ENCODE measurements at places on chromosomes 5 and 9.

DNA sequence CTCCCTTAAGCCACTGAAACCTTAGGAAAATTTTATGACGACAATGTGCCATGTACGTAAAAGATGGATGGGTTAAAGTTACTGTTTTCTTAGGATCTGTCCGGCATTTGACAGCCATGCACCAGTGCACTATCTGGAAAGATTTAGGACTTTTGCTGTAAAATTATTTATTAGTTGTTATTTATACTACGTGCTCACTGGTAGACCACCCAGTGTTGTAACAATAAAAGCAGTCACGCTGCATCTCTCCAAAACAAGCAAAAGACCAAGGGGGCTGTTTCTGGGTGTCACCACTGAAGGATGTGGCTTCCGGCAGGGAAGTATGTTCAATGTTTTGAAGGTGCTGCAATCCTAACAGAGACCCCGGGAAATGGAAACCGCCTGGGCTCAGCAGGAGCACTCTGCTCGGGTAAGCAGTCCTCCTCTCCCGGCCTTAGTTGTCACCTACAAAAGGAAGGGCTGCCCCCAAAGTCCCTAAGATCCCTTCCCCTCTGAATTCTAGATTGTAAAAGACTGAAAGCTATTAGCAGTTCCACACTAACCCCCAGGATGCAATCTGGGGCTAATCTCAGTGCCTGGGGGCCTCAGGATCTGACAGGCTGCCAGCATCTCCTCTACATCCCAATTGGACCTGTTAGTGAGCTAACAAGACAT is 38.6 kb downstream of the SAXO1 start:
- no peak for DNase-seq

GRCh38 chr9:71783120-71783523 is 14.8 kb upstream of the CEMIP2 start:
- peak; percentile 52 for DNase-seq

GRCh38 chr9:78919701-78920100 is 622.8 kb downstream of the PSAT1 start:
- DNase-seq = no peak

DNA sequence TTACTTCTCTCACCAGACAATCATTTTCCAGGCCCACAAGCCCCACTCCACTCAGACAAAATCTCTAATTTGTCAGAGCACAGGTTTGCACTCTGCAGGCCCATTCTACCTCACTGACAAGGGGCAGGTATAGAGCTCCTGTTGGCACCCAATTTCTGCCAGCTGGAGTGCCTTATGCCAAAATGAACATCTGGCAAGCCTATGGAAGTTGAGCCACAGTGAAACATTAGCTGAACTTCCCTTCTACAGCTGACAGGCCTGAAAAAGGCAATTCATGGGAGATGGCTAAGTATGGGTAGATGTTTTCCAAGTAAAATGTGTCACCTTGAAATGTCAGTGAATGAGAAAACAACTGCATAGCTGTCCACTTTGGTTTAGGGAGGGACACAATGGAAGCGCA is 87.0 kb downstream of the SPOCK1 start:
- no peak for DNase-seq

- DNase-seq = no peak
Observed at GRCh38 chr5:56340196-56340980, 107.3 kb upstream of the ANKRD55 start.

GRCh38 chr9:8877753-8878494 is 1078.3 kb upstream of the DMAC1 start:
- DNase-seq = no peak

DNA sequence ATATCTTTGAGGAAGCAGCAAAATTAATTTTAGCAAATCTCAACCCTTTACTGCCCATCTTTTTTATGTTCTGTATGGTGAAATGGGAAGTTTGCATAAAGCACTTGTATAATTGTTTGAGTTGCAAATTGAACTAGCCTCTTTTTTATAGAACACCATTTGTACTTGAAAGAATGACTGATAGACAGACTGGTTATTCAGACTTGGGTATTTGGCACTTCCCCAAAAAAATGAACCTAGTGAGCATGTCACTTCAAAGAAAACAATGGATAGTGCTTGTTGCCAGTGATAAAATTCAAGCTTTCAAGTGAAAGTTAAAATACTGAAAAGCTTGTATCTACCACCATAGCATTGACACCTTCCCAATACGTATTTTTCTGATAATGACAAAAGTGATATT is 115.8 kb downstream of the ERCC6L2 start:
- DNase-seq = no peak

- no peak for DNase-seq
Observed at GRCh38 chr9:73170185-73170957, 18.7 kb downstream of the ANXA1 start.

DNA sequence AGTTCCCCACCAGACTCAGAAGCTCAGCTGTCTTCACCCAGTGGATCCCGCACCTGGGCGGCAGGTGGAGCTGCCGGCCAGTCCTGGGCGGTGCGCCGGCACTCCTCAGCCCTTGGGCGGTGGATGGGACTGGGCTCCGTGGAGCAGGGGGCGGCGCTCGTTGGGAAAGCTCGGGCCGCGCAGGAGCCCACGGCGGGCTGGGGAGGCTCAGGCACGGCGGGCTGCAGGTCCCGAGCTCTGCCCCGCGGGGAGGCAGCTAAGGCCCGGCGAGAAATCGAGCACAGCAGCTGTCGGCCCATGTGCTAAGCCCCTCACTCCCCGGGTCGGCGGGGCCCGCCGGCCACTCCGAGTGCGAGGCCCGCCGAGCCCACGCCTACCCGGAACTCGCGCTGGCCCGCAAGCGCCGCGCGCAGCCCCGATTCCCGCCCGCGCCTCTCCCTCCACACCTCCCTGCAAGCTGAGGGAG is 560.0 kb downstream of the BRINP1 start:
- DNase-seq = no peak

- no peak for DNase-seq
Observed at GRCh38 chr9:113738893-113739604, 137.1 kb upstream of the ZNF618 start.

DNA sequence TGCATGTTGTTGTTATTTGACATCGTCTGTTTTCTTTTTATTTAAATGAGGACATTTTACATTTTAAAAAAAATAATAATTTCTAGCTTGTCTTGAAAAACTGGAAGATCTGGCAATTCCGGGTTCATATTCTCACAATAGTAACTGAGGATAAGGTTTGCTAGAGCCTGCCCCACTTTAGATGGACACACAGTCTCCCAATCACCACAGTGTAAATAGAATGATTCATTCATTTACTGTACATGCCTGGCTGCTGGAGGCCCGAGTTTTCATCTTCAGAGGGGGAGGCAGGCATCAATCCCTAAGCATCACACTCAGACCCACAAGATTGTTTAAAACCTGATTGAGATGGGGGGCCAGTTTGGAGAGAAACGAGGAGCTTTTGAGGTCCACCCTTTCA is 2039.7 kb upstream of the WWC1 start:
- no peak for DNase-seq

DNA sequence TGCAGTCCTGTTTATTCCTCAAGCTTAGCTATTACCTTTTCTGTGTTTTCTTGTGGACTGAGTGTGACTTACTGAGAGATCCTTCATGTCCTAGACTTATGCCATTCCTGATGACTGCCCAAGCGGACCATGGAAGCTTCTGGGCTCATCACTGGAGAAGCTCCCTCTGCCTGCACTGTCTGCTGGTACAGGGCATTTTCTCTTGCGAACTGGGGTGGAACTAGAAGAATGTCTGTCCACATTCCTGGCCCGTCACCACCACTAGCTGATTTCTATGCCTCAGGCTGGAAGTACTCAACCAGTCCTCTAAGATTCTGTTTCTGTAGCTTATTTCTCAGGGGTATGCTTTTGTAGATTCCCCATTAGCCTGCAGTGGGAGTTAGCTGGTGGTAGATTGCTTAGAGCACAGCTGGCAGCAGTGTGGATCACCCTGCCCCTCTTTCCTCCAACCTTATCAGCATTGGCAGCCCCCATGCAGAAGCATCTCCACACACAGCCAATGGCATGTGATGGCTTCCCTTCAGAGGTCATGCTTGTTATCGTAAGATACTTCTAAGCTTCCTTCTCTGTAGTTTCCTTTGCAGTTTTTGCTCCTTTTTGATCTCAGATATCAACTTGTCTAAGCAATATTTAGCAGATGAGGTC is 12.4 kb downstream of the SLC36A1 start:
- DNase-seq = no peak

DNA sequence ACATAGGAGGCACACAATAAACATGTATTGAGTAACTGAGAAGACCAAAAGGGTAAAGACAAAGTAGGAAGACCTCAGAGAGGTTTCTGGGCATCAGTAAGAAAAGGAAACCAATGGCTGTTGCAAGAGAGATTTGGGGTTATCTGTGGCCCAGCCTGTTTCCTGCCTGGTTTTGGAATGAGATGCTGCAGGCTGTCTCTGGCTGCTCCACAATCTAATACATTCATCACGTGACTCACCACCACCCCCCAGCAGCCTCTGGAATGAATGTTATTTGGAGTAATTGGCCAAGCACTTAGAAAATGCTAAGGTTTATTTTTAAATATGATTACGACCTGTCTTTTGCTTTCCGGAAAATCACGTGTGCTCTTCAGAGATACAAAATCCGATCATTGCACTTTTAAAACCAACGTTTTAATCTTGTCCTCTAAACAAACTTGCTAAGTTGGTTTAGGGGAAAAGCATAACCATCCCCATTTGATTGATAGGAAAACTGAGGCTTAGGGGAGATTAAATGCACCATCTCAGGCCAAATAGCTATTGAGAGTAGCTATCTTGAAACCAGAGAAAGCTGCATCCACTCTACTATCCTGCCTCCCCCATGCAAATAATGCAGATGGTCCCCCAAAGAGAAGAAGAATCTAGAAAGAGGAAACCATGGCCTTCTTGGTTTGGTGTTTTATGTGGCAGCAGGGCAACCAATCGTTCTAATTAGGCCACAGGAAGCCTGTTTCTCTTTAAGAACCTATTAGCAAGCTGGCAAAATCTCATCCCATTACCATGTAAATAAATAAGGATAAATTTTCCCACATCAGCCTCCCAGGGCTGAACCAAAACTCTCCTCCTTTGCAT is 151.8 kb upstream of the ADRA1B start:
- DNase-seq = no peak

DNA sequence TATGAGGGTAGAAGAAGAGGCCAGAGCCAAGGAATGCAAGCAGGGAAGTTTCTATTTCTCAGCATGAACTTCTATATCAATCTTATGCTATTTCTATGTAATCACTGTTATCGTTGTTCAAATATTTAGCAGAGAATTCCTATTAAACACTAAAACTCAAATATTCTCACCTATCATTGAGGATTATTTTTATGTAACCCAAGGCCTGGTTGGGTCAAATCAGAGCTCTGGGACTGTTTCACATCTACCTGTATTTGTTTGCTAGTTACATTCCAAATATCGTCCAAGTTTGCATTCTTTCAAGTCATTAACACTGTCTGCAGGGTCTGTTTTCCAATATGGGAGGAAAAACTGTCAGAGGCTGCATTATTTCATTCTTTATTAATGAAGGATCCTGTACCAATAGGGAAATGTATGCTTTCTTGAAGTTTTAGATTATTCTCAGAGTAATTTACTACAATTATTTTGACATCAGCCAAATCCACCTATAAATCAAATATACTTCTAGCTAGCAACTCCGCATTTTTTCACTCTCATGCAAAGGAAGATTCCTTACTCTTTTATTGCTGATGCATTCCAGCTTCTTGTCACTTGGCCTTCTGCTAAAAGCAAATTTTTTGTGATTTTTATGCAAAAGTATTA is 52.2 kb downstream of the LURAP1L start:
- DNase-seq = no peak

GRCh38 chr5:54743997-54744788 is 226.6 kb downstream of the SNX18 start:
- DNase-seq = peak; percentile 7

- DNase-seq = no peak
Observed at GRCh38 chr9:77826621-77827020, 178.5 kb upstream of the GNA14 start.

DNA sequence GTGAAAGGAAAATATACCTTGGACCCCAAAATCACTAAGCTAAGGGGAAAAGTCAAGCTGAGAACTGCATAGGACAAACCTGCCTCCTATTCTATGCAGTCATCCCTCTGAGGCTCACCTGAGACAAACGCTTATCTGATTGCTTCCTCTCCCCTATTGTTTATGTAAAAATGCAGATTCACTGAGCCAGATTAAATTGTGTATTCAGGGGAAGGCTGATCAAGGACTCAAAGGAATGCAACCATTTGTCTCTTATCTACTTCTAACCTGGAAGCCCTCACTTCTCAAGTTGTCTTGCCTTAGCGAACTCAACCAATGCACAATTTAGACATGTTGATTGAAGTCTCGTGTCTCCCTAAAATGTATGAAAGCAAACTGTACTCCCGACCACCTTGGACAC is 13.3 kb downstream of the SPARC start:
- no peak for DNase-seq

DNA sequence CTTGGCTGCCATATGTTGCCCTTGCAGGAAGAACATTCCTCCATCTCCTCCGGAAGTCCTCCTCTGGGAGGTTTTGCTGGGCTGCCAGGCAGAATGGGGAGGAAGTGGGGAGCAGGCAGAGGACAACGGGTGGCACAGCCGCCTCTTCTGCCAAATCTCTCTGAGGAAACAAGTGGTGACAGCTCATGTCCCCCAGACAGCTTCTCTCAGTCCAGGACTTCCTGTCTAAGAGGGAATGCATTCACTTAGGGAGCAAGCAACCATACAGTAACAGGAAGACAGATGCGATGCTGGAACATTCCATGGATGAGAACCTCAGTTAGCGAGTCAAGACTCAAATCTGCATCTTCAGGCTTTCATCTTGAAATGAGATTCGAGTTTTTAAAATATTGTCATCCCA is 701.0 kb downstream of the SEMA5A start:
- DNase-seq = no peak

DNA sequence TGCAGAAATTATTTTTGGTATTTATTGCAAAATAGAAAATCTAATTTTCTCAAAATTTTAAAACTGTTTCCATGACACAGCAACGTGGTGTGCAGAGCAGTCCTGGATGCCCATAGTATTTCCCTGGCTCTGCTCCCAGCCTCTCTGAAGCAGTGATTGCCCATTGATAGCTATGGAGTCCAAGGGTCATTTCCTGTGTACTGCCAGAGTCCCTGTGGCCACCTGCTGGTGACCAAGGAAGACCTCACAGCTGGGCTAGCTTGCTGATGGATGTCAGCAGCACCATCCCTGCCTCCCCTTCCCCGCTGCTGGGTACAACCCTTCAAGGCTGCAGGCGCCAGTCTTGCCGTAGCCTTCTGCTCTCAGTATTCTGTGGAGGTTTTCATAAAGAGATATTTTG is 184.1 kb downstream of the DIRAS2 start:
- DNase-seq = no peak

DNA sequence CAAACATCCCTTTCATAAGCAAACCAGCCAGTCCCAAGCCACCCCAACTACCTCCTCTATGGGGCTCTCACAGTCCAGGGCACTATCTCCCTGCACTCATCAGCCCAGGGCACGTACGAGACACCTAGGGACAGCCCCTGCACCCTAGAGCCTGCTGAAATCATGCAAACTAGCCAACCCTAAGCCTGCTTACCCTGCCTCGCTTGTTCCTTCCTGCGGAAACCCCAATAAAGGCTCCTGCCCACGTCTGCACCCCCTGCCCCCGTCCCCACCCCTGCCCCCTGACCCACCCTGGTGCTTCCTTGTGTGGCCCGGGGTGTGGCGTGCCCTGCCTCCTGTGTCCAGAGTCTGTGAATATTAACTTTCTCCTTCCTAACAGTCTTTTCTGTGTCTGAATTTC is 135.9 kb downstream of the GADD45G start:
- peak; percentile 39 for DNase-seq

Measured in GM06990 (cell line).